ENCODE measurements at places on chromosomes 3 and 15.

DNA sequence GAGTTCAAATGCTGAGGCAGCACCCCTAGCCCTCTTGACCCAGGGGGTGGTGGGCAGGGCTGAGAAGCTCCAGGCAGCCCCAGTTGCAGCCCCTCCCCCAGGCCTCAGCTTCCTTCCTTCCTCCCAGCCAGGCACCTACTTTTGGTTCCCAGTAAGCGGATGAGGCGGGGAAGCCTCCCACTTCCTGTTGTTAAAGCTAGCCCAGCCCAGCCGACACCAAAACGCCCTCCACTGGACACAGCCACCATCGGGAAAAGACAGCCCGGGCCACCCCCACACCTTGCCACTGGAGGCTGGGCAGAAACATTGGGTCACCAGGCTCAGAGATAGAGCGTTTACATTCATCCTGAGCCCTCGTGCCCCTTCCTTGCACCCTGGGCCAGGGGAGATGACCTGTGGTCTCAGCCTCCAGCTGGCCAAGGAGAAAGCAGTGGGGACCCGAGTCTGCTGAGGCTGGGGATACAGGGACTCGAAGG is 3.5 kb downstream of the DUSP7 start:
- DNase-seq = no peak

GRCh38 chr3:45258317-45258716 is 32.2 kb upstream of the TMEM158 start:
- no peak for DNase-seq

DNA sequence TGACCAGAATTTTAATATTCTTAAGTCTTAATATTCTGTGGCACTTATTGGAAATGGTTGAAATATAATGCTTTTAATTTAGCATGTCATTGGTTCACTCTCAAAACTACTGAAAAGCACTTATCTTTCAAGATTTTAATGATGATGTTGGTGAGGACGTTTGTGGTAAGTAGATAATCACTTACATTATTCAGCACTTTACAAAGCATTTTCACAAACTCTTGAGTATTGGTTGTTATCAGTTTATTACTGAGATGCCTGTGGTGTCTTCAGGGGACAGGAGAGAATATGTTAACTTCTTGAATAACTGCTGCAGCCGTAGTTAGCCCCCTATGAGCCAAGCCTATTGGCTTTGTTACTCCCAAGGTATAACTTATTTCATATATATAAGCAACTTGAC is 15.2 kb downstream of the TGFBR2 start:
- no peak for DNase-seq

DNA sequence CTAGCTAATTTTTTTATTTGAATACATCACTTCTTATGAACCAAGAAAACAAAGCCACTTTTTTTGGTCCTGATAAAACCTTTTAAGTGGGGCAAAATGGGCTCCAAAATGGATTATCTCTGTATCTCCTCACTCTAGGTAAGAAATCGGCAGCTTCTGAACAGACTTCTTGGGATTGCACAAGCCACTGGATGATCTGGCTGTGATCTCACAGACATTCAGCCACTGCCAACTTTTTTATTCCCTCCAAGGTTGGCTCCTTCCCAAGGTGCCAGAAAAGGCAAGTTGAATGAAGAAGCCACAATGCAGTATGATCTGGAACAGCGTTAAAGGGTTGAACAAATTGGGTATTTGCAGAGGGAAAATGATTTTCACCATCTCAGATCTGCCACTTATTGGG is 73.2 kb downstream of the PRICKLE2 start:
- DNase-seq = no peak

DNA sequence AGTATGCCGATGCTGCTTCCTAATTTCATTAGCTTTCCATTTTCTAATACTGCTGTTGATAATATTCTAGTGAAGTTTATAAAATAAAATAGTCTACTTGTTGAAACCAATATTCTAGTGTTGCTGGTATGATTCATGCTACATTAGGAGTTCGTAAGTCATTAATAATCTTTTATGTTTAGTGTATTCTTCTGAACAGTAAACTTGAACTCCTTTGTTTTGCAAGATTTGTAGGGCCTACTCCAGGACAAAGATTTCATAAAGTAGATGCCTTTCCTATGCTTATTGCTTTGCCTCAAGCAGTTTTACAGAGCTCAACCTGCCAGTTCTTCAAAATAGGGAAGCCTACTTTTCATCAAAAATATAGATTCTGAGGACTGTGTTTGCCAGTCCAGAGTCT is 111.5 kb downstream of the RSRC1 start:
- no peak for DNase-seq

- no peak for DNase-seq
These were observed 1105.7 kb downstream of the NSUN3 start for GRCh38 chr3:95168526-95168925.

Measured in stimulated activated CD8-positive, alpha-beta memory T cell treated with anti-CD3 and anti-CD28 coated beads, Interleukin-15, amount 100 ng/mL, for 4 hours (primary cell).